ENCODE measurements at places on chromosomes 1 and 21. TPM values are rescaled to one million over a fixed set of nuclear protein-coding genes. Genes with fewer than 3 reads are reported as not detected.

DNA sequence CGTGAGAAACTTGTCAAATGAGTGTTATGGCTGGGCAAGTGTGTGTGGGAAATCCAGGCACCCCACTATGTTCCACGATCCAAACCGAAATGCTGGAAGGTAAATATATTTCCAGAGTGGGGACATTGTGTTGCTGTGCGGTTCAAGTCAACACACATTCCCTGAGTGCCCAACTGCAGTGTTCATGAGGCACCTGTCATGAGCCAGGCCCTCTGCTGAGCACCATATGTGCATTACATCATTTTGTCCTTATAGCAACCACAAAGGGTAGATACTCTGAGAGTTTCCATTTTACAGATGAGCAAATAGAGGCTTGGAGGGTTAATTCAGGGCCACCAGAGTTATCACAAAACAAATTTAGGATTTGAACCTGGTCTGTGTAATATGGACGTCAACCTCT lies 59.9 kb upstream of the SOD1 start:
- ATAC-seq: peak; percentile 16

GPR25 gene
- total RNA-seq: 0.32 TPM

- ATAC-seq: no peak
Observed at GRCh38 chr1:57506941-57507340, 83.1 kb upstream of the DAB1 start.

GRCh38 chr1:200435200-200435780 lies 25.5 kb upstream of the ZNF281 start:
- ATAC-seq: no peak

GRCh38 chr1:246262281-246262680 lies 244.8 kb downstream of the SMYD3 start:
- no peak for ATAC-seq

- ATAC-seq: peak; percentile 54
Observed at GRCh38 chr1:205505791-205506190, 1.3 kb downstream of the CDK18 start.

DNA sequence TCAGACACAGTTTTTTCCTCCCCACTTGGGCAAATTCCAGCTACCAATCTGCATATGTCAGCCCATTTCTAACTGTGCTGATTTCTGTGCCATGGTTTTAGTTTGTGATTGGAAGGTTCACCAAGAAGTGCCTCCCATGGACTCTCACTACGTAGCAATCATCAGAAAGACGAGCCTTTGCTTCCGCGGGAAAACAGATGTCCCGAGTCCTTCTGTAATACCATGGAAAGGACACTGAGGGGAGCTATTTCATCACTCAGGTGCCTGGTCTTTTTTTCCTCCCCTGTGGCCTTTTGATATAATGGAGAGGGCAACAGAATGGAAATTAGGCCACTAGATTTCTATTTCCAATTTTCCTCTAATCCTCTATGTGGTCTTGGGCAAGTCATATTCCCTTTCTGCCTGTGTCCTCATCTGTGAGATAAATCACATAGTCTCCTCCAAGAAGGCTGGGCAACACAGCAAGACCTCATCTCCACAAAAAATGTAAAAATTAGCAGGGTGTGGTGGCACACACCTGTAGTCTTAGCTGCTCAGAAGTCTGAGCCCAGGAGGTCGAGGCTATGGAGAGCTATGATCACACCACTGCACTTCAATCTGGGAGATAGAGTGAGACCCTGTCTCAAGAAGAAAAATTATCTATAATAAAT lies 24.8 kb downstream of the LEMD1 start:
- peak; percentile 69 for ATAC-seq

Data from esophagus mucosa (tissue), 1 donor.